Activated effector memory CD4-positive, alpha-beta T cell treated with Interleukin-2 at 50 U/mL for 16 hours (primary cell): ENCODE measurements at places on chromosomes 1 and 21.

DNA sequence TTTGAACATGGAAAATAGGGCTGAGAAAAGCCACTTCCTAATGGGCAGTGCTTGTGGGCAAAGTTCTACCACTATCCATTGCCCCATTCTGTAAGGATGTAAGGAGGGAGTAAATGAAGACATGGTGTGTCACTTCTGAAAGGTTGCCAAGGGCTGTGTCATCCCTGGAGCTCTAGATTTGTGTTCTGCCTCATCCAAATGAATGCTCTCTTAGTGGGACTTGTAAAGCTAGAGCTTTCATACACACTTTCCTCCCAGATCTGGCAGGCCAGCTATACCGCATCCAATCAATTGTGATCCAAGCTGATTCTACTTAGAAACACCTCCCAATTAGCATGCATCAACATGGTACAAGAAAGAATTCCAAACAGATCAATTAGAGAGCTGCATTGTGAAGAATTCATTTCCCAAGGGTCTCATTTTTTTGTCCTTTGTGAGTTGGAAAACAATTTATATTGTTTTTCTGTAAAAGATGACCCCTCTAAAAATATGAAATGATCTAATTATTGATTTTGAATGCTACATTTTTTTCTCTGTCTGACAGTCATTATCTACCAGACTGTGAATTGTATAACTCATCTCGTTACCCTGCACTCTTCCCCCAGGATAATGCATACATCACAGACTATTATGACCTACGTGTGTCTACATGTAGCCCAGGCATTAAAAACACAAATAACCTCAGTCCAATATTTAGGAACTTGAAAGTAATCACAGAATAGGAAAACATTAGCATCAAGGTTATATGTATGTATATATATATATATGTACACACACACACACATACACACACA is 117.1 kb upstream of the DUSP10 start:
- DNase-seq, result no peak

DNA sequence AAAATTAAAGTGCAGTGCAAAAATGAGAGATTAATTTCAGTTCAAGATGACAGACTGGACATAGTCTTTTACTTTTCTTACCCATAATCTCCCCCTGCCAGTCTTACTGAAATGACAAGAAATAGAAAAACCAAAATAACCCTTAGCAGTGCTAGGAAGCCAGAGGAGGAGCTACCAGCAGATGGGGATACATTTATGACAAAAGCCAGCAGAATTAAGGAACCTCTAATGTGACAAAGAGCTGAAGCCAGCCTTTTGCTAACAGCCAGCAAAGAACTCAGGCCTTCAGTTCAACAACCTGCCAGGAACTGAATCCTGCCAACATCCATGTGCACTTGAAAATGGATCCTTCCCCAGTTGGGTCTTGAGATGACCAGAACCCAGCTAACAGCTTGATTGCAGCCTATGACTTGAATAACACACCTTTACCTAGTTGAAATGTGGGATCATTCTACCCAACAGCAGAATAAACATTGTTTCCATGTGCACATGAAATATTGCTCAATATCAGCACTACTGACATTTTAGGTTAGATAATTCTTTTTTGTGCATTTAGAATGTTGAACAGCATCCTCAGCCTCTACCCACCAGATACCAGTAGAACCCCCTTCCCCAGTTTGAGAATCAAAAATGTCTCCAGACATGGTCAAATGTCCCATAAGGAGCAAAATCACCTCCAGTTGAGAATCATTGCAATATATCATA is 7.9 kb upstream of the TRAF5 start:
- no peak for DNase-seq

DNA sequence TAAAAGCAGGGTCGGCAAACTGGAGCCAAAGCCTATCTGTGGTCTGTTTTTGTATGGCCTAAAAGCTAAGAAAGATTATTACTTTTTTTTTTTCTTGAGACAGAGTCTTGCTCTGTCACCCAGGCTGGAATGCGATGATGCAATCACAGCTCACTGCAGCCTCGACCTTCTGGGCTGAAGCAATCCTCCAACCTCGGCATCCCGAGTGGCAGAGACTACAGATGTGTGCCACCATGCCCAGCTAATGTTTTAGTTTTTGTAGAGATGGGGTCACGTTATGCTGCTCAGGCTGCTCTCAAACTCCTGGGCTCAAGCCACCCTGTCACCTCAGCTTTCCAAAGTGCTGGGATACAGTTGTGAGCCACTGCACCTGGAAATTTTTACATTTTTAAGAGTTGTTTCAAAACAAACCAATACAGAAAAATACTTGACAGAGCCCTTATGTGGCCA is 6.5 kb upstream of the GLRX2 start:
- DNase-seq, result no peak

DNA sequence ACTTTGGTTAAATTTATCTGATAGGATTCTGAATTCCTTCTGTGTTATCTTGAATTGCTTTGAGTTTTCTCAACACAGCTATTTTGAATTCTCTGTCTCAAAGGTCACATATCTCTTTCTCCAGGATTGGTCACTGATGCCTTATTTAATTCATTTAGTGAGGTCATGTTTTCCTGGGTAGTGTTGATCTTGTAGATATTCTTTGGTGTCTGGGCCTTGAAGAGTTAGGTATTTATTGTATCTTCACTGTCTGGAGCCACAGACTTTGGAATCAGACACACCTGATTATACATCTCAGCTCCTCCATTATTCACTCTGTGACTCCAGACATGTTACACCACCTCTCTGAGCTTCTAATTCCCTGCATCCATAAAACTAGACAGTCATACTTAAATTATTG is 34.2 kb upstream of the ETS2 start:
- DNase-seq, result no peak

DNA sequence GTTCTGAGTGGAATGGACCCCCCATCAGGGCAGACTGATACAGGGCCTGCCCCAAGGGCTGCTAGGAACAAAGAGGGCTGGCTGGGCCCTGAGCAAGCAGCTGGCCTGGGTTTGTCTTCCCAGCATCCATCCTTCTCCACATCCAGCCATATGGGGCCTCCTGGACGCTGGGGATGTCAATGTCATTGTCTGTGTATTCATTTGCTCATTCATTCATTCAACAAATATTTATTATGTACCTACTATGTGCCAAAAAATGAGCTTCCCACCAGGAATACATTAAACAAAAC is 15.6 kb upstream of the ECE1 start:
- DNase-seq, result no peak

GRCh38 chr1:94481473-94481933 is 60.1 kb downstream of the F3 start:
- peak; percentile 2 for DNase-seq

DNA sequence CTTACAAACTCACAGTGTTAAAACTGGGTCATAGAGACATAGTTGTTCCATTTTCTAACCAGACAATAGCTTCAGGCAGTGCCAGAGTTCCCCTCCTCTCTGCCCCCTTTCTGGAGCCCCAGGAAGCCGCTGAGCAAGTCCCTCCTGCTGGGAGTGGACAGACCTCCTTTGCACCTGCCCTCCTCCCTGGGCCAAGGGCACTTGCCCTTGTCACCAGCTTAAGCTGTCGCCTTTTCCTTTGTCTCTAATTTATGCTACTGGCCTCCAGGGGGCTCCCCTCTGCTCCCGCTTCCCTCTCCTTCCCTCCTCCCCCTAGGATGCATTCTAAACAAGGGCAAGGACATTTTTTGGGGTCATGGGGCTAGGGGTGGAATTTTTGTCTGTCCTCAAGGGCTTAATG is 182.4 kb downstream of the MIS18A start:
- no peak for DNase-seq
